Cortex of kidney (tissue), 1 donor: ENCODE measurements at places on chromosomes 4 and X.

- no peak for DNase-seq
Measured at GRCh38 chrX:2829469-2830246, 928 bp downstream of the GYG2 start.

- no peak for DNase-seq
Measured at GRCh38 chrX:81900522-81900921, 698.6 kb downstream of the SH3BGRL start.

DNA sequence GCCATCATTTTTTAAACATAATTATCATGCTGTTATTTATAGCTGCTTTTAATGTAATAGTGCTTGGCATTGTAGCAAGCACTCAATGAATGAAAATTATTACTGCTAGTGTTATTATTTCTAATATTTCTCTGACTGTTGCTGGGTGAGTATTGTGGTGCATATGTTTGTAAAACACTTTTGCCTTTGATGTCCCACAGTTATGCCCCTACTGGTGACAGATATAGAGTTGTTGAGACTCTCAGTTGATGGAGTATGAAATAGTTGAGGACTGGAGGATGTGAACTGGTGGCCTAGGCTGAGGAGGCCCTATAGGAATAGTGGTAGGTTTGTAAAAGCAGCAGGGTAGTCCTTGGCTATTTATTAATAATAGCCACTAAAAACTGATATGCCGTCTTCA is 9.6 kb downstream of the INTS6L start:
- DNase-seq = no peak

DNA sequence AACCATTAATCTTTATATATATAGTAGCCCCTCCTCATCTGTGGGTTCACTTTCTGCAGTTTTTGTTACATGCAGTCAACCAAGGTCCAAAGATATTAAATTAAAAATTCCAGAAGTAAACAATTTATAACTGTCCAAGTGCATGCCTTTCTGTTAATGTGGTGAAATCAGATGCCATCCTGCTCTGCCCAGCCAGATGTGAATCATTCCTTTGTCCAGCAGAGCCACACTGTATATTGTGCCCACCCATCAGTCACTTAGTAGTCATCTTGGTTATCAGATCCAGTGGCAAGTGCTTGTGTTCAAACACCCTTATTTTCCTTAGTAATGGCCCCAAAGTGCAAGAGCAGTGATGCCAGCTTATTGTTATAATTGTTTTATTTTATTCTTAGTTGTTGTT is 17.2 kb upstream of the PRDM5 start:
- DNase-seq = no peak

DNA sequence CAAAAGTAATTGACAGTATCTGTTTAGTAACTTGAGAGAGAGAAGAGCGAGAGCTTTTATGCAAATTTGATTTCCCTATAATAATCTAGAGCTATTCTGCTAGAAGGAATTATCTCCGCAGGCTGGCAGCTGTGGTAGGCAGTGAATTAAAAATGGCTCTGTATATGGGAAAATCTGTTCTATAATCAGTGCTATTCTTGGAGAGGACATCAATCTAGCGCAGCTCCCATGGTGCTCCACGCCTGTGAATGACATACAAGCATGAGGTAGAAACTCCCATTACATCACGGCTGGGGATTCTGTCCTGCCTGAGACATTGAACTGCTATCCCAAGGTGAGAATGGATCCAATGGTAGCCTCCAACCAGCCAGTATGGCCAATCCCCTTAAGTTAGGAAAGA is 179.0 kb downstream of the DHX15 start:
- DNase-seq = no peak

DNA sequence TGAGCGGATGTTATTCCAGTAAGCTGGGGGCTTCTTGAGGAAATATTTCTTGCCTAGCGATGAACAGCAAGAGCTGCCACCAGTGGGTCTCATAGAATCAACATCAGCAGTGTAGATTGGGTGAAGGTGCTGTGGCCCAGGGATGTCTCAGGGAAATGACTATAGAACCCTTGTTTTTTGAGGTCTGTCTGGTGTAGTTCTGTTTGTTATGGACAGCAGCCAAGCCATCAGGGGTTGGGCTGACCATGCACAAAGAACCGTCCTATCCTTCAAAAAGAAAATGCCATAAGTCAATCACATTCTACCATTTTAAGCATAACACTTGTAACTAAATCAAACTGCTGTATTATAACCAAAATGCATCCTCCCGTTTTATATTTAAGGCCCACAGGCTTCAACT is 17.3 kb upstream of the C1GALT1C1 start:
- no peak for DNase-seq

DNA sequence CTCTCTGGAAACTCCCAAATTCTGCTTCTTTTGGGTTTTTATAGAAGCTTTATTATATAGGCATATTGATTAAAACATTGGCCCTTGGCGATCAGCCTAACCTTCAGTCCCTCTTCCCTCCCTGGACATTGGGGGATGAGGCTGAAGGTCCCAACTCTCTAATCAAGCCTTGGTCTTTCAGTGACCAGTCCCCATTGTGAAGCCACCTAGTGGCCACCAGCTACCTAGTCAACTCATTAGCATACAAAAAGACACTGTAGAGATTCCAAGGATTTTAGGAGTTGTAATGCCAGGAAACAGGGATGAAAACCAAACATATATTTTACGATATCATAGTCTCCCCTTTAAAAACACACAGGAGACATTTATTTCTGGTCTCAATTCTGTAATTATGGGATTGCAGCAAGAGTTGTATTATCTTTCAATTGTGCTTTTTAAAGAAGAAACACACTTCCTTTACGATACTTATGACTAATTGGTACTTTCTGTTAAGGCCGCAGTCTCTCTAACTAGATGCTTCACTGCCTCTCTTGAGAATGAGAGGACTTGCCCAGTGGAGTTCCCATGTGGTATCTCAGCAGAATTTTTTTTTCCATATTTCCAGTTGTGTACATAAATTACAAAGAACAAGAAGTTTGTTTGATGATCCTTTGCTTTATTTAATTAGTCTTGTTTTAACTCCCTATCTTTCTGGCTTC is 58.2 kb downstream of the WDR17 start:
- no peak for DNase-seq

GRCh38 chr4:110484767-110485166 is 8.8 kb downstream of the ENPEP start:
- no peak for DNase-seq

- no peak for DNase-seq
Measured at GRCh38 chr4:76753814-76754213, 144.1 kb downstream of the SOWAHB start.

- no peak for DNase-seq
Measured at GRCh38 chrX:97290199-97290598, 406.5 kb downstream of the RPA4 start.

DNA sequence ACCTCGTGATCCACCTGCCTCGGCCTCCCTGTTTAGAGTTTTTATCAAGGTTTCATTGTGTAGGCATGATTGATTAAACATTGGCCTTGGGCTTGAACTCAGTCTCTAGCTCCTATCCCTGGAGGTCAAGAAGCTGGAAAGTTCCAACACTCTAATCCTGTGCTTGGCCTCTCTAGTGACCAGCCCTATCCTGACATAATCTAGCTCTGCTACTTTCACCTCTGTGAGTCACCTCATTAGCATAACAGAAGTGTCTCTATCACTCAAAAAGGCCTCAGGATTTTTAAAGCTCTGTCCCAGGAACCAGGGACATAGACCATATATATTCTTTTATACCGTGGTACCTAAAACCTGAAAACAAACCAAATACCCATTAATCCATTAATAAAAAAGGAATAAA is 377.5 kb downstream of the CENPC start:
- no peak for DNase-seq

- no peak for DNase-seq
Measured at GRCh38 chrX:49120091-49120490, 3.4 kb downstream of the GPKOW start.

DNA sequence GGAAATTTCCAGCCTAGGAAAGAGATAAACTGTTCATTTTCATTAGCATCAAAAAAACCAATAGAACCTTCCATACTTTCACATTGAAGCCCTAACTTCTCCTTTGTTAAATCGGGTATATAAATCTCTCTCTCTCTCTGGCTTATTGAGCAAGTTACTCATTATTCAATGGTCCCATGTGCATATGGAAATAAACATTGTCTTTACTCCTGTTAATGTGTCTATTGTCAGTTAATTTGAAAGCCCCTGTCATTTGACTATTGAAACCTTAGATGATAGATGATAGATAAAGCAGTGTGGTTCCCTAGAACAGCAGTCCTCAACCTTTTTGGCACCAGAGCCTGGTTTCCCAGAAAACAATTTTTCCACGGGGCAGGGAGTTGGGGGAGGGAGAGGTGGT is 46.8 kb downstream of the CENPVL3 start:
- DNase-seq = no peak

DNA sequence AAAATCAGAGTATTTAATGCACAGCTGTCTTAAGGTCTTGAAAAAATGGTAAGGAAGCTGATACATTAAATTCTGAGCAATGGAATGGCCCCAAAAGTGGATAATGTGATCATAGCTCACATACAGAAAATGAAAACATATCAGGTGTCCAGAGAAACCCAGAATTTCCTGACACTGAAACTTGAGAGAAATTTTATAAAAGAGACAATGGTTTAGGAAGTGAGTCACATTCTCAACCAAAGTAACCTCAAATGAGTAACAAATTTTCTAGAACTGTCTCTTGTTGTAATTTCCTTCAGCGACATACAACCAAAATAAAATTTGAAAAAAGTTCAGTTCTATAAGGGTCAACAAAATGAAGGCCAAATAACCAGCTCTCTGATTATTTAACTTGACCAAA is 37.4 kb upstream of the PACRGL start:
- no peak for DNase-seq

GRCh38 chr4:105399532-105400161 is 74.2 kb downstream of the PPA2 start:
- DNase-seq = no peak

DNA sequence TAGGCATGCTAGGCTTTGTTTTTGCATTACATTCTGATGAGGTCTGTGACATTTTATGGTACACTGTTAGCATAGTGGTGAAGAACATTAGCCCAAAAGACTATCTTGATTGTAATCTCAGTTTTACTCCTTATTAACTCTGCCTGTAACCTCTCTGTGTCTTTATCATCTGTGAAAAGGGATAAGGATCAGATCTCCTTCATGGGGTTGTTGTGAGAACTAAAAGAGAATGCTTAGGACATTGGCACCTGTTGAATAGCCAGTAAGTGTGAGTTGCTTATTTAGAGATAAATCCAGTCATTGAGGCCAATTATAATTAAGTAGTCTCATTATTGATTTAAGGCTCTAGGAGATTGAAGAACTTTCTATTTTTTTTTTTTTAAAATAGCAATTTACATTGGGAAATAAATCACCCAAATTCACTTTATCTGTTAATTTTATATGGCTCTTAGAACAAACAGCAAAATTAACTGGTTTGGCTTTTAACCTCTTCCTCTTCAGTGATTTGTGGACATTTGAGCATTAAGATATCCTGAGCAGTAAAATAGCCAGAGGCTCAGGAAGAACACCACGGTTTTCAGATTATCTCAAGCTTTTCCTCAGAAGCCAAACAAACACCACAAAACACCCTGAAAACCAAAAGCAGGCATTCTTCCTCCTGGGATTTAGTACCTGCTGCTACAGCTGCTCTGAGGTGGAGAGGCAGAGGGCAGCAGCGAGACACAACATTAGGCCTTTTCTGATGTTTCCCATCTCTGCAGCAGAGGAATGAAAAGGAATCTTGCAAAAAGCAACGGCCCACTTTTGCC is 192.9 kb downstream of the ARHGAP10 start:
- DNase-seq = no peak

DNA sequence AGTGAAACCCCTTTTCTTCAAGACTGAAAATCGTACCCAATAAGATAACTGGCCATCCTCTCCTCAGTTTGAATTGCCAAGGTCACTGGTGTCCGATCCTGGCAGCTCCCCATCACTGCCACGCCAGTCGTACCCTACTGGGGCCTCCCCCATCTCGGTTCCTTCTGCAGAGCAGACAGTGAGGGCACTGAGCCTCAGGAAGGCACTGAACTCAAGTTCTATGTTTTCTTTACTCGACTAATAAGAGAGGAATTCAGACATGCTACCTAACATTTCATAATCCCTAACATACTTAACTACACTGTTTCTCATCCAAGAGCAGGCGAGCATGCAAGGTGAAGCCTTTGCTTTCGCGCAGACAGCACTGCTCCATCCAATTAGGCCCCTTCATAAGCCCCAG is 23.4 kb downstream of the ZFYVE28 start:
- DNase-seq = no peak

DNA sequence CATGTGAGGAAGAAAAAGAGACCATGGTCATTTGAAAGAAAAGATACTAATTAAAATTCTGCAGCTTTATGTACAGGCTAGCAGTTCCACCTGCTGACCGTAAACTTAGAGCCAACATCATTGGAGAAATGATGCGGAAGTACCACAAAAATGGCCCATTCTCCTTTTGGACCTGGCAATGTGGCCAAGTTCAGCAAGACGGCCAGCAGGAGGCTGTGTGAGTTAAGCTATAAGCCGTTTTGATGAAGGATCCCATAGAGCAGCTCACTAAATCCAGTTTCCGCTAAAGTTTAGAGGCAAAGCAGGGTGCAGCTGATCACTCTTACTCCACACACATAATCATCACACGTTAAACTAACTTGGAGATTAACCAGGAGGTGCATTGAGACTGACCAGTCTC is 133.8 kb downstream of the LDB2 start:
- no peak for DNase-seq

DNA sequence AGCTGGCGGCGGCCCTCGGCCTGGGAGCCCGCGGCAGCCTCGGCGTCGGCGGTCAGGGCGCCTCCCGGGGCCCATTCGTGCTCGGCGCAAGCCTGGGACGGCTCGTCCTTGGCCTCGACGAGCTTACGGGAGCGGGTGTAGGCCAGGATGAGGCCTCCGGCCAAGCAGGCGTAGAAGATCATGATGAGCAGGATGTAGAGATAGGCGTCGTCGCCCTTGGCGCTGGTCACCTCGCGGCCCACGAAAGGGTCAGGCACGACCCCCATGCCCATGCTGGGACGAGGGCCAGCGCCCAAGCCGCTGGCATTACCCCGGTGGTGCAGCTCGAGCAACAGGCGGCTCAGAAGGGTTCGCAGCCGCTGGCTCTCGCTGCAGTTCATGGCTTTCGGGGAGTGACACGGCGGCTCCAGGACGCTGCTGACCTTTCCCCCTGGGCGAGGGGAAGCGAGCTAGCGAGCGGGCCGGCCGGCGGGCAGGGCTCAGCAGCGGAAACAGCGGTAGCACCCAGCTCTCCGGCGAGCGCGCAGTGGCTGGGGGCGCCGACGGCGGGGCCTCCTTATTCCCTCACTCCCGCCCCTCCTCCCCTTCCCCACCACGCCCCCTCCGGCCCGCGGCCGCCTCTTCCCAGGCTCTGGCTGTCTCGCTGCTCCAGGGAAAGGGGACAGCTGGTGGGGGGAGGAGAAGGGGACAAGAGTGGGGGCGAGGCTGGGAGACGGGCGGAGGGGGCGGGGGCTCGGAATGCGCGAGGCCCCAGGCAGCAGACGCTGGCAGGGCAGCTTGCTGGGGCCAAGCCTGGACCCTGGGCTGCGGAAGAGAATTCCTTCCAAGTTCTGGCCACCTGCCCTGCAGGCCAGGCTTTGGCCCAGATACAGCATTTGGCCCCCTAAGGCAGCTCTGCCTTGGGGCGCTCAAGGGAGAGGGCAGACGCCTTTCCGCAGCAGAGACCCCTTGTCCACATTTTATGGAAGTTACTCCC is at the start of gene KCNE5:
KCNE5 (minus strand) TSS at position 532 of the 976 bp plus-strand sequence; CDS start at position 380, 152 bp downstream.
- DNase-seq = no peak

GRCh38 chr4:3423406-3423805 is 18.4 kb upstream of the HGFAC start:
- DNase-seq = no peak

- DNase-seq = no peak
Measured at GRCh38 chr4:86386817-86387415, 27.1 kb upstream of the MAPK10 start.

- no peak for DNase-seq
Measured at GRCh38 chrX:31168551-31168950, 96.7 kb upstream of the FTHL17 start.
